Fibroblast of the aortic adventitia (primary cell): ENCODE measurements at places on chromosomes 3 and 15.

GRCh38 chr3:168693870-168694269 lies 598.1 kb upstream of the GOLIM4 start:
- no peak for DNase-seq

GRCh38 chr3:27105904-27106303 lies 263.3 kb downstream of the NEK10 start:
- no peak for DNase-seq

GRCh38 chr15:36691579-36692357 lies 112.3 kb downstream of the CDIN1 start:
- DNase-seq, result no peak

DNA sequence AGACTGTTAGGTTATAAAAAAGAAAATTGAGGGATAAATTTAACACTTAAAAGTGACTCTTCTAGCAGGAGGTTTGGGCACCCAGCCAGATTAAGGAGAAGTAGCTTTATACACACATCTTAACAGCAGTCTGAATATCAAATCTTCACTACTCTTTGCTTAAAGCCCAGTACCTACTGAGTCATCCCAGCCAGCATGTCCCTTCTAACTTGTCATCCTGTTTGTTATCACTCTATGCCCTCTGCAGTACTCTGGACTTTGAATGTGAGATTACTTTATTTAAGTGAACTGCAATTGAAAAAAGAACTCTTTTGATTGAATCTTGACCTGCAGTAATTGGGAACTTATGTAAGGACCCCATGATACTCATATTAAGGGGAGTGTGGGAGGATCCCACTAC lies 77.6 kb downstream of the FHIT start:
- DNase-seq, result no peak

GRCh38 chr3:13703071-13703470 lies 154.1 kb downstream of the FBLN2 start:
- no peak for DNase-seq

DNA sequence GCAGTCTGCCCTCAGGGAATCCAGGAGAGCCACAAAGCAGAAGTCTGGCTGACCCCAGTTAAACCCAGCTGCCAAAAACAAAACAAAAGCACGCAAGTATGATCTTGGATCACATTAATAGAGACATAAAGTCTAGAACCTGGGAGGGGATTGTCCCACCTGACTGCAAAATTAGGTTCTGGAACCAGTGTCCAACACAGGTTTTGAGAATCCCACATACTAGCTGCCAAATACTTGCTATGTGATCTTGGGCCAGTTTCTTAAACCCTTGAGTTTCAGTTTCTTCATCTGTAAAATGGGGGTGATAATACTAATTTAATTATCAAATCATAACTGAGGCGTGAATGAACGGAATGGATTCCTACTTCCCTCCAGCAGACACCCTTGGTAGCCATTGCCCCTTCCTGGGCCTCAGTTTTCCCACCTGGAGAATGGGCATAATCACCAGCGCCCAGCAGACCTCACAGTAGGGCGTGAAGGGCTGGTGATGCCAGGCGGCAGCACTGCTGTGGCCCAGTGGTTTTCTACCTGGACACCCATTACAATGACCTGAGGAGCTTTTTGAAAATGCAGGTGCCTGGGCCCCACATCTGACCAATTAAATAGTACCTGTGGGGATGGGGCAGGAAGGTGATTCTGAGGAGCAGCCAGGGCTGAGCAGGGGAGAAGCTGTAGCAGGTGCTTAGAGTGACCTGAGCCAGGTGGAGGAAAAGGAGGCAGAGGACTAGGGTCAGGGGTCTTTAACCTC lies 32.2 kb downstream of the GRIP2 start:
- DNase-seq, result no peak

DNA sequence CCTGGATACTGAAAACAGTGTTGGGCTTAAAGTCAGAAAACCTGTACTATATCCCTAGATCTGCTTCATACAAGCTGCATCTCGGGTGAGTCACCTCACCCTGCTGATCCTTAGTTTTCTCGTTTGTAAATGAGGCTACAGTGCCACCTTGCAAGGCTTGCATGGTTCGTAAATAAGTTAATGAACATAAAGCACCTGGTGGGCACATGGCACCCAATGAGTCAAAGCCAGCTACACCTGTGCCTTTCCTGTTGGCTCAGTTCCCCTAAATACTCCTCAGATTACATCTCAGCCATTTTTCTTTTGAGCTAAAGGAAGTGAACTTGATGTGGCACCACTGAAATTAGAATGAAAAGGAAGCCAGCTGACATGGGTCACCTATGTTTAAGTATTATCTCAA lies 26.5 kb downstream of the RTP1 start:
- DNase-seq, result no peak

DNA sequence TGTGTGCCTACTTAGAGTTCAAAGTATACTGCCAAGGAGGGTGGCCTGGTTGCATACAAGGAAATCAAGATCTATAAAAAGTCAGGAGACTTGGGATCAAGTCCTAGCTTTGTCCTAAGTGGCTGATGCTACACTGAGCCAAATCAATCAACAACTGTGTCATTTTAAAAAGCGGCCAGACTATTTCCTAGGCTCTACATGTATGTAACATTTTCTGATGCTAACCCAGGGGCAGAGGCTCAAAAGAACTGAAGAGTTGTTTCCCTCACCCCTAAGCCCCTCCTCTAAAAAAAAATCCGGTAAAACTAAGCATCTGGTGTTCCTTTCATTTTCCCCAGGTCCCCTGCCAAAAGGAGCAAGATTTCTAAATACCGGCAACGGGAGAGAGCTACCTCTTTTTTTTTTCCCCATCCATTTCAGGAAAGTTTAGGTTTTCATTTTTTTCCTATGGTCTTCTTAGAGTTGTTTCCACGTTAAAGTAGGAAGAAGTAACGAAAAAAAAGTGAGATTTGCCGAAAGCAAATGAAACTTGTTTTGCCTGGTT lies 18.8 kb upstream of the CHD2 start:
- DNase-seq, result peak; percentile 55

DNA sequence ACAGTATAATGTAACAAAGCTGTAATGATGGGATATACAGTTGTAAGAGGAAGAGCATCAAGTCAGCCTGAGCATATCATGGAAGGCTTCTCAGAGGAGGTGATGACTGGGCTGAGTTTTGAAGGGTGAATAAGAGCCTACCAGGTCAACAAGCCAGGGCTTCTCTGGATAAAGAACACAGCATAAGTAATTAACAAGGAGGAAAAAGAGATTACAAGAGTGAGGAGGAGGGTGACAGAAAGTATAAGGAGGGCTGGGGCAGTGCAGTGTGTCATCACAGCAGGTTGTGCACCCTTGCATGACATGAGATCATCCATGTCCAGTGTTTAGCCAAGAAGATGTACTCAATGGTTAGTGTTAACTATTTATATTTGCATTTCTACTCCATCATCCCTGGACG lies 16.9 kb upstream of the SPATA12 start:
- no peak for DNase-seq

DNA sequence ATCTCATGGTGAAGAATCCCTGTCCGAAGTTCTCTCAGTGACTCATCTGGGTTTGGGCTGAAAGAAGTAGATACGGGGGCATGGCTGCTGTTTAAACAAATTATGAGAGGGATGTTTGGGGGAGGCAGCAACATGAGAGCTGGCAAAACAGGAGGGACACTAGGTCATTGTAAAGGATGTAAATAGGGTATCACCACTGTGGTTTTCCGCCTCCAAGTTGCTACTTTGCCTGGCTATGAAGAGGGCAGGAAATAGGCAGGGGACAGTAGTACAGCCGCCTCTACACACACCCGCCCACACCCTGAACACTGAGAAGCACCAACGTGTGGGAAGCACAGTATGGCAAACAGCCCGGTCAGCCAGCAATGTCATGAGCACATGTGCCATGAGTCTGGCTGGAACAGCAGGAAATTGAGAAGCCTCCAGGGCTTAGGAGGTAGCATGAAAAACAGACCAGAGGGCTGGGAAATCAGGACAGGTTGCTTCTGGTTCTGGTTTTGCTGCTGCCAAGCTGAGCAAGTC lies 17.1 kb downstream of the HEXA start:
- DNase-seq, result peak; percentile 71

DNA sequence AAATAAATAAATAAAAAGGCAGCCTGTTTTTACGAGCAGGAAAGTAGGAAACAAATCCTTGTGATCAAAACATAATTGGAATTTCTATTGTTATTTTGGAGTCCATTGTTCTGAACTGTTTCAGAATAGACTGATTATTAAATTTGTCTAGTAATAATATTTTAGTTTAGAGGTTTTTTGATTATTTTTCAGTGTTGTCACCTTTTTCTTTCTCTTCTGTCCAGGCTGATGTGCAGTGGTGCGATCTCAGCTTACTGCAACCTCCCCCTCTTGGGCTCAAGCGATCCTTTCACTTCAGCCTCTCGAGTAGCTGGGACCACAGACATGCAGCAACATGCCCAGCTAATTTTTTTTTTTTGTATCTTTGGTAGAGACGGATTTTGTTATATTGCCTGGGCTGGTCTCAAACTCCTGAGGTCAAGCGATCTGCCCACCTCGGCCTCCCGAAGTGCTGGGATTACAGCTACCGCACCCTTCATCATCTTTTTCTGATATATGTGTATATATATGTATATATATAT lies 38.0 kb downstream of the KAT2B start:
- DNase-seq, result no peak

DNA sequence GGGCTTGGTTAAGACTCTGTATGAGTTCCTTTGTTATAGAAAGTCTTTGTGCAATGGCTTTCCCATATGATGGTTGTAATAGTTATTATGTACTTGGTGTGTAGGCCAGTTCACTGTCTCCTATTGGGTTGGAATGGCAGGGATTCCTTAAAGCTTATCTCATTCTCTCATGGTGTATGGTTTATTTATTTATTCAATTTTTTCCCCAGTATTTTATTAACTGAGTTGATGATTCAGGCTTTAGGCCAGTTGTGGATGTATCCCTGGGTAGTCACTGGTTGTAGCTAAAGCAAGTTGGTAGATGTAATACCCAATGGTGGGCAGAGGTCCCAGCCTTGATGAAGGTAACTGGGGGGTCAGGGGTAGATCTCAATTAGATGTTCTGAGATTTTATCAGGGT lies 349.4 kb downstream of the DOCK3 start:
- no peak for DNase-seq

DNA sequence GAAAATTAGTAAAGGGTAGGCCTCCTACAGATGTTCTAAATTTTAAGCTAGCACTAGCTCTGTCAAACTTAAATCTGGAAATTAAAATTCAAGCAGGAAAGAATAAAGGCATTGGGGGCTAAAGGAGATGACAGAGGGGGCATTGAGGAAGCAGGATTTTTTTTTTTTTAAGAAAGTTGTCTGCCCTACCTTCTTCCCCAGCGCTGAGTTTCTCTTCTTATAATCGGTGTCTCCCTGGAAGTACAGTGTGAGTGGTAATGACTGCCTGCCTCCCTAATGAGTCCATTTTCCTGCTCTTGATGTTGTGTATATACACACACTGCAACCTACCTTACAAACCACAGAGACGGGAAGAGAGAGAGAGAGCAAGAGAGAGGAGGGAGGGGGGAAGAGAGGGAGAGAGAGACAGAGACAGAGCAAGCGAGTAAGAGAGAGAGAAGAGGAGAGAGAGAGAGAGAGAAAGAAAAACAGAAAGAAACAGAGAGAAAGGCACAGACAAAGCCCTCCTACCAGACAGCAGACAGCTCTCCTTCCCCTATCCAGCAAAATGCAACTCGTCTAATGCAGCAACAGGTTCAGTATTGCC lies 47.0 kb downstream of the ZBTB20 start:
- DNase-seq, result peak; percentile 78

DNA sequence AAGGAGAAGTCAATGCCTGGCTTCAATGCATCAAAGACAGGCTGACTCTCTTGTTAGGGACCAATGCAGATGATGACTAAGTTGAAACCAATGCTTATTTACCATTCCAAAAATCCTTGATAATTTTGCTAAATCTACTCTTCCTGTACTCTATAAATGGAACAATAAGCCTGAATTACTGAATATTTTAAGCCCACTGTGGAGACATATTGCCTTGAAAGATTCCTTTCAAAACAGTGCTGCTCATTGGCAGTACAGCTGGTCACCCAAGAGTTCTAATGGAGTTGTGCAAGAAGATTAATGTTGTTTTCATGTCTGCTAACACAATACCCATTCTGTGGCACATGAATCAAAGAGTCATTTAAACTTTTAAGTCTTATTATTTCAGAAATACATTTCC lies 181.0 kb upstream of the CBLB start:
- DNase-seq, result peak; percentile 63

- DNase-seq, result no peak
Measured at GRCh38 chr15:61794881-61795280, 265.4 kb downstream of the VPS13C start.

DNA sequence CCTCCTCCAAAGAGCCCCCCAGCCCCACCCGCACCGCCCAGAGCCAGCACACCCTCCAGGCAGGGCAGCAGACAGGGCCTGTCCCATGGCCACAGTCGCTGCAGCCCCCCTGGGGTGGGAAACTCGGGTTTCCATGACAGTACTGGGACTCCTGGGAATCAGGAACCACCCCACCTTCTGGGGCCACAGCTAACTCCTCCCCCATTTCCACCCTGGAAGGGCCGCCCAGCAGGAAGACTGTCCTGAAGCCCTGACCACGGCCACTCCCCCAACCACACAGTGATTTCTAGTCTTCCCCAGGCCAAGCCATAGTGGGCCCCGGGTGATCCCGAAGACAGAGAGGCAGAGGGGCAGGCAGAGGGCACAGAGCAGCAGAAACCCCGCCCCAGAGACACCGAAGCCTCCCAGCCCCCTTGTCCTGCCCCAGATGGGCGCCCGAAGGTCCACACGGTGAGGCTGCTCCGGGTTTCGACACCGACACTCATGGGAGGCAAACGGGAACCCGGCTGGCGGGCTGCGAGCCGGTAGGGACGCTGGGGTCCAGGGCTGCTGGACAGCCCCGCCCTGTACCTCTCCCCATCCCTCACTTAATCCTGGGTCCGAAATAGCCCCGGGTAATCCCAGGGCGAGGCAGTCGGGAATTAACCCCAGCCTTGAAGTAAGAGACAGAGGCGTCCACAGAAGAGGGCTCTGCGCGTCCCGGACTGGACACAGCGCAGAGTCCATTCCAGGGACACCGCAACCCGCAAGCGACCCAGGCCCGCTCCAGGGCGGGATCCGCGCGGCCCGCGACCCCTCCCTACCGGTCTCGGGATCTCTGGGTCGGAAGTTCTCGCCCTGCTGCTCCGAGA lies 138.4 kb downstream of the NUP210 start:
- DNase-seq, result no peak

DNA sequence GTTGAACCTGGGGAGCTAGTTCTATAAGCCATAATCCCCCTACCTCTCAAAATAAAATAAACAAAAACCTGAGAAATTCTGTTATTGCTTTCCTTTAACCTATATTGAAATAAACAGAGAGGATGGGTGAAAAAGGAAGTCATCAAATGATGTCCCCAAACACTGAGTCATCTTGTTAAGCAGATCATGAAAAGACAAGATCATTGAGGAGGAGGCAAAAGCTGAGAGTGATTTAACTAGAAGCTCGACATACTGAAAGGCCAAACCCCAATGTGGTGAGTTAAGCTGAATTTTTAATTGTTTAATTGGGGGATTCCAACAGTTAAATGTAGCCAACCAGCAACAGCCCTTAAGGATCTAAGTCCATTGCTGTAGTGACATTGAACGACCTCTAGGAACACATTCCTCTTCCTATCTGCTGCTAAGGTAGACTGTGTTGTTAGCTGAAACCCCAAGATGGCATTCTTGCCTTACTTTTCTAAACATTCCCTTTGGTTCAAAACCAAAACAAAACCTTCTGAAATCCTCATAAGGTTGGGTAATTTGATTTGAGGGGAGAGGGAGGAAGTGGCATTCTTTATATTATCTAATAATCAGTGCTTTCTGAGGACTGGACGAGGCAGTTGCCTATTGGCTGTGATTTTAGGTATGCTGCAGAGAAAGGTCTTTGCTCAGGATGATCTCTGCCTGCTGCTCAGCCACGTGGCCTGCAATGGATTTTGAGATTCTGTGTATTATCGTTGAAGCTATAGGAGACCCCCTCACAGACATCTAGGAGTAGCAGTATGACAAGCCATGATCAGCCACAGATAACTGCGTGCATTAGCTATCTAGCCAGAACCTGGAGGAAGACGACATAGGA lies 62.7 kb upstream of the BNIP2 start:
- peak; percentile 14 for DNase-seq
